T-helper 22 cell (primary cell): ENCODE measurements at places on chromosomes 1 and 21.

GRCh38 chr1:38101037-38101785 is 54.6 kb upstream of the POU3F1 start:
- no peak for DNase-seq

DNA sequence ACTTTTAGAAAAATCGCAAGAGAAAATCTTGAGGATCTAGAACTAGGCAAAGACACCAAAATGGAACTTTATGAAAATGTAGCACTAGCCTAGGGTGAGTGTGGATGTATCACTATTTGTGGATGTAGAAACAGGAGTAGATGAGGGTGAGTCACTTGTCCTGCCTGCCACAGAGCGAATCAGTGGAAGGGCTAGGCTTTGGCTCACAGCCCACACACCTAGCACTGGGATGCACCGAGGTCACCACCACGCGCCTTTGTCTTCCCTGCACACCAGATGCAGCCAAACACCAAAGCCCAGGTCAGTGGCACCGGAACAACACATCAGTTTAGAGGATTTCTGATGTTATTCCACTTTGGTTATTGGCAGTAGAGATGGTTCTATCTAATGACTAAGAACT is 38.2 kb downstream of the PKNOX1 start:
- DNase-seq: no peak

- DNase-seq: no peak
Observed at GRCh38 chr1:55658917-55659316, 443.8 kb upstream of the USP24 start.

DNA sequence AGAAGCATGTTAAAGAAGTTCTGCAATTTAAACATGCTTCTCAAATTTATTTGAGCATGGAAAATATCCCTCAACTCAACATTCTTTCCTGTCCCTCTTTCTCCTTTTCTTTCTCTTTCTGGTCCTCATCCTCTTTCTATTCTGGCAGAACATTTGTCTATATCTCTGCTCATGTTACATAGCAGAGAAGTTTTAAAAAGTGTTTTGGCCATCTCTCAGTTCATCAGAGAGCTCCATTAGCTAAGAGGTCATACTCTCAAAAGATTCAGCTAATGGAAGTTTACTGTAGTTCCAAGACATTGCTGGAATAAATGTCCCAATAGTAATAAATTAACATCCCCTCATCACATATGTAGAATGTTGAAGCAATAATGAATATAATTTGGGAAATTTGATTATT is 53.5 kb downstream of the XCL2 start:
- no peak for DNase-seq

- DNase-seq: no peak
Observed at GRCh38 chr1:215277532-215277931, 195.0 kb downstream of the KCNK2 start.

GRCh38 chr1:8676813-8677212 is 140.6 kb downstream of the RERE start:
- no peak for DNase-seq

- no peak for DNase-seq
Observed at GRCh38 chr1:39488793-39489566, 2.5 kb upstream of the BMP8A start.

DNA sequence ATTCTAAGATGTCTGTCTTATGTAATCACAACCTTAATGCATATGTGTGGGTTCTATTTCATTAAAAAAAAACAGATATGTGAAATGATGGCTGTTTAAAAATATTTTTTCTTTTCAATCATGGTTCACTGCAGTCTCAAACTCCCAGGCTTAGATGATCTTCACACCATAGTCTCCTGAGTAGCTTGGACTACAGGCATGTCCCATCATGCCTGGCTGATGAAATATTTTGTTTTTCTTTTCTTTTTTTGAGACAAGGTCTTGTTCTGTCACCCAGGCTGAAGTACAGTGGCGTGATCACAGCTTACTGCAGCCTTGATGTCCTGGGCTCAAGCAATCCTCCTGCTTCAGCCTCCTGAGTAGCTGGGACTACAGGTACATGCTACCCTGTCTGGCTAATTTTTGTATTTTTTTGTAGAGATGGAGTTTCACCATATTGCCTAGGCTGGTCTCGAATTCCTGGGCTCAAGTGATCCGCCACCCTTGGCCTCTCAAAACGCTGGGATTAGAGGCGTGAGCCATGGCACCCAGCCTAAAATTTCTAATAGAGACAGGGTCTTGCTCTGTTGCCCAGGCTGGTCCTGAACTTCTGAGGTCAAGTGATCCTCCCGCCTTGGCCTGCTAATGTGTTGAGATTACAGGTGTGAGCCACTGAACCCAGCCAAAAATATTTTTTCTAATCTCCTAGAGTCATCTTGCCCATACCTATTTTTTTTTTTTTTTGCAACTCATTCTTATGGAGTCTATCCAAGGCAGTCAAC is 67.6 kb downstream of the GIPC2 start:
- no peak for DNase-seq

- DNase-seq: no peak
Observed at GRCh38 chr21:32209580-32209979, 69.3 kb downstream of the MIS18A start.

GRCh38 chr1:13590486-13590885 is 6.9 kb downstream of the PDPN start:
- DNase-seq: no peak

DNA sequence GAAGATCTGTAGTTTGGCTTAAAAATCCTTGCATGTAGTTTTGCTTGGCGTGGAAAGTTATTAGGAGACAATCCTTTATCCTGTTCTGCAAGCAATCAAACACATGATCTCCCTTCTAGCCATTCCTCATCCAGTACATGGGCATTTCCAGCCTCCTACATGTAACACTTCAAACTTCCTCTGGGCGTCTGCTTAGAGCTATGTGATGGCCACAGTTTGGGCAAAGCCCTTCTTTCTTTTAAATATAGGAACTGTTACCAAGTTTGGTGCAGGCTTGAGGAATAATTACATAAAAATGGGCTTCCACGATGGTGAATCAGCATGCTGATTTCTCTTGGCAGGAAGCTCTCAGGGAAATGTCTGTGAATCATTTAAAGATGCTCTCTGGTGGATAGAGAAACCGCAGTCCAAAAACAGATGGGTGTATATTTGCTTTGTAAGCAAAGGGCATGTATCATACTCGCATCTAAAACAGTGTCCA is 176.9 kb upstream of the FMN2 start:
- DNase-seq: no peak

- DNase-seq: no peak
Observed at GRCh38 chr1:150971583-150972416, 2.8 kb downstream of the CERS2 start.

DNA sequence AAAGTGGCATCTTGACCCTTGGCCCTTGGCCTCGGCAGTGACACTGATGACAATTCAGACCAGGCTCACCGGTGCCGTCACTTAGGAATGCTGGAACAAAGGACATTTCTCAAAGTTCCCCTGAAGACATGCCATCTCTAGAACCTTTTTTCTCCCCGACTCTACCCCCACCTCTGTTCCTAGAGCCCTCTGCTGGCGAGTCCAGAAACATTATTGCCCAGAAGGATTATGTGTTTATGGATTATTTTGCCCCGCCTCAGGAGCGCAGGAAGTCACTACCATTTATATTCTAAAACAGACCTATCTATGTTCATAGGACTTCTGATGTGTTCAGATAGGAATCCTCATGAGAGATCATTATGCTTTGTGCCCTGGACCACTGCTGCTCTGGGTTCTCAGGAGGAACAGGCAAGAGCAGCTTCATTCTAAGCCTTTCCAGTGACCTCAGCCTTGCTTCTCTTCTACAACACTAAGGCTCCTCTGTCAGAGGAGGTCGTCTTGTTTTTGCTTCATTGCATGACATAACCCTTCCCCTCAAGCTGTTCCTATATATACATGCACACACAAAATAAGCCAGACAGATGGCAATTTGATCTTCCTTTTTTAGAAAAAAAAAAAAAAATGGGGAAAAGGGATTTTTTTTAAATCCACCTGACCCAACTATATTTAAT is 12.4 kb upstream of the SHISA4 start:
- DNase-seq: no peak

GRCh38 chr1:220430059-220430458 is 97.9 kb upstream of the MARK1 start:
- no peak for DNase-seq

DNA sequence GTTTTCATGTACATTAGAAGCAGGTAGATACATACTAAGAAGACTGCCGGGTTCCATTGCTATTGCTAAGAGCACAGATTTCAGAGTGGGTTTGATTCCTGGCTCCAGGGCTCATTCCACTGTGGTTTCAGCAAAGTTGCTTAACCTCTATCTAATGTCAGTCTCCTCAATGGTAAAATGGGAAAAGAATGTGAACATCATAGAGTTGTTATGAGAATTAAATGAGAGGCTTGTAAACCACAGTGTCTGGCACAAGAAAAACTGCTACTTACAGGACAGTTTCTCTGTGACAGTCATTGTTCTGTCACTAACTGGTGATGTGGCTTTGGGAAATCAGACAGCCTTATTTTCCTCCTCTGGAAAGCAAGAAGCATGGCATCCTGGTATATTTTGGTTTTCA is 10.7 kb upstream of the PLXNA2 start:
- DNase-seq: no peak

DNA sequence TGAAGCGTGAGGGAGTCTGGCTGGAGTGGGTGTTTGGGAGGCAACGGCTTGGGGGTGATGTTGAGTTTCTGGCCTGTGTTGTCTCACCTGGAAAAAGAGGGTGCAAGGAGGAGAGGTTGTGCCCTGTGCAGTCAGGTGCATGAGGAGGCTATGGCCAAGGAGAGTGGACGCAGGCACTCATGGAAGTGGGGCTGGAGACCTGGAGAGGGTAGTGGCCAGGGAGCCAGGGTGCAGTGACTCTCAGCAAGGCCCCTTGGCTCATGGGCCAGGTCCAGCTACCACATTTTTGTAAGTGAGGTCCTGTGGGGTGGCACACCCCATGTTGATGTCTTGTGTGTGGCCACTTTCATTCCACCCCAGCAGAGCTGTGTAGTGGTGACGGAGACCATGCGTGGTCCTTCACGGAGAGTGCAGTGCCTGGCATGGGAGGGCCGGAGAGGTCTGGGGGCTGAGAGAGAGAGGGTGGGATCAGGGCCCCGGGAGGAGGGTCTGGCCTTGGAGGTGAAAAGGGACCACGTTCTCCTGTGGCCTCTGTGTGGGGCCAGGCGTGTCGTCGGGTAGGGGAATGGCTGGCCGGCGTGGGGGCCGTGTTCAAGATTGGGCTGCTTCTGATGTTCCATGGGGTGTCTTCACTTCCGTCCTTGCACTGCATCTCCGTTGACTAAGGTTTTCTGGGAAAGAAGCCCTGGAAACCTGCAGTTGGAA is 6.1 kb downstream of the SNAP47 start:
- no peak for DNase-seq

- DNase-seq: no peak
Observed at GRCh38 chr1:81071072-81071858, 729.5 kb upstream of the ADGRL2 start.

- no peak for DNase-seq
Observed at GRCh38 chr1:77416692-77417450, 135.1 kb downstream of the AK5 start.

DNA sequence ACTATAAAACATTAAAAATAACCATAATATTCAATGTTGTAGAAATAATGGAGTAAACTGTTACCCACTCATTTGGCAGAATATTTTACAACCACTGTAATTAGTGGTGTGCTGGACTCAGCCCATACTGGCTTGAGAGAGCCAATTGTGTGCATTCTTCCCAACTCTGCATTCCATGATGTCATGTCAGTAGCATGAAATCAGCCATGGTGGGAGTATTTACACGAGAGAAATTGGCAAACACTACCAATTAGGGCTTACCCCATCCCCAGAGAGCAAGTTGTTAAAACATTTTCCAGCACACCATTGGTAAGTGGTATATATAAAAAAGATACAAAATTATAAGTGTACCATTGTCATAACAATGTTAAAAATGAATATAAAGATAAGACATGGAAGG is 19.1 kb upstream of the QSOX1 start:
- DNase-seq: no peak

DNA sequence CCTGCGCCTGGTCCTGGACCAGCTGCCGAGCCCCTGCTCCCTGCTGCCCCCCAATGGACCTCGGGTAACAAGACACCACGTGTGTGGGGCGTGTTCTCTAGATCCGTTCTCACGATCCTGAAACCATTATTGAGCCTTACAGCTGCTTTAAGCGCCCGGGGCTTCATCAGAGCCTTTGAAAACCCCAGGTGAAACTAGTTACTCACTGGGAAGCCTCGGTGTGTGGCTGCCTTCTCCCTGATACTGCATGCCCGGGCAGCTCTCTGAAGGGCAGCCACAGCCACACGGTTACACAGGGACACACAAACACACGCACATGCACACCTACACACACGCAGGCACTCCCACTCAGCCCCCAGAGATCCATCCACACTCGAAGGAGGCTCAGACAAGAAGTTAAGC is 5.3 kb downstream of the HES2 start:
- DNase-seq: no peak

DNA sequence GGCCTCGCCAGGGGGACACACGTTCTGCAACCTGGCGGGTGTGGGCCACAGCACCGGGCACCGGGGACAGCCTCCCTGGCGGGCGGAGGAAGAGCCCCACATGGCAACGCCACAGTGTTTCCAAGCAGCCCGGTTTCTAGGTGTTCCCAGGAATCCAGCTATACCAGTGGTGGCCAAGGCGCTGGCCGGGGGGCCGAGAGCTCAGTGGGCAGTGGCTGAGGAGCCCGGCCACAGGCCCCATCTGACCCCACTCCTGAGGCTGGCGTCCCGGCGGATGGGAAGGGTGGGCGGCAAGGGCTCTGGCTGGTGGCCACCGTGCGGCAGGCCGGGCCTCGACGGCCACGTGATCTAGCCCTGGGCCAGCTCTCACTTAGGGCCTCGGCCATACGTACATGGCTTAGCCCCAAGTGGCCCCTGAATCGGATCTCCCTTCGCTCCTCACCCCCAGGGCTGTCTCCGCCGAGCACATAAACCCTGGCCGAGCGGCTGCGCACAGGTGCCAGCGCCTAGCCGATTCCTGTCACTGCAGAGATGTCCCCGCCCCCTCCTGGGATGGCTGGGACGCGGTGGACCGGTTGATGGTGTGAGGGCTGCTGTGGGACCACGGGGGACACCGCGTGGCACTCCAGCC is 68.7 kb downstream of the MORN1 start:
- no peak for DNase-seq

GRCh38 chr1:151166505-151166956 is 587 bp downstream of the SCNM1 start:
- no peak for DNase-seq
